ENCODE measurements at places on chromosomes 11 and 22. TPM values are rescaled to one million over a fixed set of nuclear protein-coding genes. Genes with fewer than 3 reads are reported as not detected.

The TNNI2 gene
- total RNA-seq: not detected

GRCh38 chr11:102840018-102840417 is 3.4 kb downstream of the MMP3 start:
- ATAC-seq: no peak

GRCh38 chr22:41808400-41808799 is 7.9 kb downstream of the CCDC134 start:
- ATAC-seq: no peak

GRCh38 chr11:72753341-72754148 is 1.3 kb upstream of the ARAP1 start:
- ATAC-seq: no peak

The TRIM49D2 gene
- total RNA-seq: not detected
